ENCODE measurements at places on chromosomes 4 and X.
A peak's percentile ranks its signal among the peaks of the same experiment; 100 is the strongest.

- DNase-seq, result no peak
Measured at GRCh38 chr4:54097152-54097551, 2.8 kb upstream of the GSX2 start.

GRCh38 chrX:69503228-69503781 lies 821 bp upstream of the NALF2 start:
- no peak for DNase-seq

GRCh38 chr4:186820391-186820891 lies 96.8 kb upstream of the FAT1 start:
- DNase-seq, result peak; percentile 33

GRCh38 chr4:89254847-89255246 lies 52.8 kb downstream of the GPRIN3 start:
- DNase-seq, result peak; percentile 15

GRCh38 chr4:130563185-130563888 lies 1467.4 kb downstream of the C4orf33 start:
- peak; percentile 13 for DNase-seq

DNA sequence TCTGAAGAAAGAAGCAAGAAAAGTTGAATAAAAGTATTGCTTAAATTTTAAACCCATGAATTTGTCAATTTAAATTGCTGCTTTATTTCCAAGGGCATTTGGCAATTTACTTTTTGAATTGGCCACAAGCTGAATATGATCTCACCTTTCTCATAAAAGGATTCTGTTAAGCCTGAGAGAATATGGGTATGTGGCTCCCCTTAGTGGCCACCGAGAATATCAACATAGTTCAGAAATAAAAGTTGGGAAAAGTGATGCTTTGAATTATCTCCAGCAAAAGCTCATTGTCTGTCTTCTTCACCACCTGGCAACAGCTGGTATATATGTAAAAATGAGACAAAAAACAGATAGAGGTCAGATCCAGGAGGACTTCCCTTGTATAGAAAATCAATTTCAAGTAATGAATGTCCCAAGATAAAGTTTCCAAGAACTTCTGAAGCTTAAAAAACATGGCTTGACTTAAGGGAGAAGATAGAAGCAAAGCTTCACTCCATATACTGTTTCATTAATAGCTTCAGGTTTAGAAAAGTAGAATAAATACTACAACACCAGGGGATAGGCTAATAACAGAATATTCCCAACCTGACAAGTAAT lies 290.7 kb upstream of the FAM241A start:
- DNase-seq, result peak; percentile 75

GRCh38 chr4:2804973-2805501 lies 12.2 kb downstream of the SH3BP2 start:
- no peak for DNase-seq

GRCh38 chr4:55993994-55994663 lies 45.4 kb downstream of the CEP135 start:
- no peak for DNase-seq

- no peak for DNase-seq
Measured at GRCh38 chrX:22395372-22395771, 122.7 kb downstream of the CBLL2 start.

- peak; percentile 15 for DNase-seq
Measured at GRCh38 chrX:101078716-101079598, at the start of gene TMEM35A. TMEM35A (plus strand) TSS chrX:101078879; CDS start chrX:101079003, 124 bp downstream.

- DNase-seq, result no peak
Measured at GRCh38 chr4:140790171-140790570, 34.0 kb upstream of the TBC1D9 start.

- no peak for DNase-seq
Measured at GRCh38 chr4:48093991-48094416, 40.0 kb downstream of the TXK start.

Data from AG10803 (cell line).